ENCODE measurements at places on chromosomes 4 and X.

DNA sequence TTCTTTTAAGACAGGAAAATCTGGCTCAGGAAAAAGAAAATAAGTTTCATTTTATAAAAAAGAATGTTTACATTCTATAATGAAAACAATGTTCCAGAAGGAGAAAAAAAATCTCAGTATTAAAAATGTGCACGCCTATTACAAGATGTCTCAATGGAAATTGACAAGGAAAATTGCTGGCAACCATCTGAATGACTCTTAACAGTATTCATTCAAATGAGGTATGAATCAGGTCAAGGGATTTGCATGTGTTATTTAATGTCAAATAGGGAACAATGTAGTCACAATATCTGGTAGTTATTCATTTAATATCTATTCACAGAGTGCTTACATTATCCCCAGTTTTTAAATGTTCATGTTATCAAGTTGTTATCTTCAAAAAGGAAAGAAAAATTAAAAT lies 208.4 kb upstream of the TRAM1L1 start:
- no peak for DNase-seq

DNA sequence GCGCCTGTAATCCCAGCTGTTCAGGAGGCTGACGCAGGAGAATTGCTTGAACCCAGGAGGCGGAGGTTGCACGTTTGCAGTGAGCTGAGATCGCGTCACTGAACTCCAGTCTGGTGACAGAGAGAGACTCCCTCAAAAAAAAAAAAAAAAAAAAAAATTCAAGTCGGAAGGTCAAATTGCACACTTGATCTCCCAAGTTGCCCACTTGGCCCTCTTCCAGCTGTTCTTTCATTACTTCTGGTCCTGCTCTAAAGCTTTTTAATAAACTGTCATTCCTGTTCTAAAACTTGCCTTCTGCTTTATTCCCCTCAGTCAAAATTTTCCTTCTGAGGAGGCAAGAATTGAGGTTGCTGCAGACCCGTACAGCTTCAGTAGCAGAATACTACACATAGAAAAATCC lies 2358.0 kb downstream of the ARAP2 start:
- DNase-seq, result peak; percentile 9

DNA sequence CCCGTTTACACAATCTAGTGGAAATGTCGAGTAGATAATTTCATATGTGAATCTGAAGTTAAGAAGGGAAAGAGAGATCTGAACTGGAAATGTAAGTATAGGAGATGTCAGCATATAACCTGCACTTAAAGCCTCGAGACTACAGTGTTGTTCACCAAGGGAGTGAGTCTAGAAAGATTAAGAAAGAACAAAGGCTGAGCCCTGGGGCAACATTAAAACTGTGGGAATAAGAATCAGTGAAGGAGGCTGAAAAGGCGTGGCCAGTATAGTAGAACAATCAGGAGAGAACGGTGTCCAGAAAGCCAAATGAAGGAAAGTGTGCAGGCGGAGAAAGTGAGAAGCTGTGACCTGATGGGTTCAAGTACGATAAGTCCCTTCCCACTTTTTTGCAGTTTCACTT lies 118.8 kb upstream of the TENM3 start:
- no peak for DNase-seq

GRCh38 chrX:104018126-104018525 lies 4.6 kb upstream of the H2BW1 start:
- no peak for DNase-seq

DNA sequence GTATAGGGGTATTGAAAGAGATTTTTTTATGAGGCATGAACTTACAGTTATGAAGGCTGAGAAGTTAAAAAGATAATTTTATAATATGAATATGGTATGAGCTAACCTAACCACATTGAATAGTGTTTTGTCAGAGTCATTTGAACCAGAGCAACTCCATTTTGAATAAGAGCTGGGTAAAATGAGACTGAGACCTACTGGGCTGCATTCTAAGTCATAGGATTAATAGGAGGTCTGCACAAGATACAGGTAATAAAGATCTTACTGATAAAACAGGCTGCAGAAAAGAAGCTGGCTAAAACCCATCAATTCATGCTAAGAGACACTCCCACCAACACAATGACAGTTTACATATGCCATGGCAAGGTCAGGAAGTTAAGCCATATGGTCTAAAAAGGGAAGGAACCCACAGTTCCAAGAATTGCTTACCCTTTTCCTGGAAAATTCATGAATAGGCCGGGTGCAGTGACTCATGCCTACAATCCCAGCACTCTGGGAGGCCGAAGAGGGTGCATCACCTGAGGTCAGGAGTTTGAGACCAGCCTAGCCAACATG lies 209.2 kb downstream of the TECRL start:
- DNase-seq, result no peak

DNA sequence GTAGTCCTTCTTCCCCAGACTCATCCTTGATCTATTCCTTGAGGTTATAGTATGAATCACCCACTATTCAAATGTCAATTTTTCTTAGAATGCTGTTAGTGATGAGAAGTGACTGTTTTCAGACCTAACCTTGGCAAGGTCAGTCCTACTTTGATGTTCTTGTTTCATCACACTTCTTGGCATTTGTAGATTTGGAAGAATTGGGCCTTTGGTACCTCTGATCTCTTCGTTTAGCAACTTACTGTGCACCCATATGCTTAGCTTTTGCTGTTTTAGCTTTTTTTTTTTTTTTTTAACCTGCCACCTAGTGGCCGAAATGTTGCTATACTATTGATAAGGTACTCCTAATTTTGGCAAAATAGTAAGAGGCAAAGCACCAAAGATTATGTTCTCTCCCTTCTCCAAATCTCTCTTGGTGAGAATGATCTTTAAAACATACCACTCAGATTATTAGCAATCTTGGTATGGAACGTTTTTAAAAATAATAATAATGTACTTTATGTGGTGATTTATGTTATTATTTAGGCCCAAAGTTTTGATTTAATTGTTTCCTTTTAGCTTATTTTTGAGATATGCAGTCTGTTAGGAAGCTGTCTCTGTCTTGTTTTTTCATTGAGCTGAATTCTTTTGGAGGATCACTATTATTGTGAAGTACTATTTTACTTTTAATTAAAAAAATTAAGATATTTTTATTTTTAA lies 16.6 kb downstream of the DCK start:
- peak; percentile 41 for DNase-seq

- DNase-seq, result no peak
Observed at GRCh38 chr4:129823105-129823504, 727.2 kb downstream of the C4orf33 start.

GRCh38 chrX:70421618-70422017 lies 1.5 kb upstream of the GDPD2 start:
- DNase-seq, result no peak

DNA sequence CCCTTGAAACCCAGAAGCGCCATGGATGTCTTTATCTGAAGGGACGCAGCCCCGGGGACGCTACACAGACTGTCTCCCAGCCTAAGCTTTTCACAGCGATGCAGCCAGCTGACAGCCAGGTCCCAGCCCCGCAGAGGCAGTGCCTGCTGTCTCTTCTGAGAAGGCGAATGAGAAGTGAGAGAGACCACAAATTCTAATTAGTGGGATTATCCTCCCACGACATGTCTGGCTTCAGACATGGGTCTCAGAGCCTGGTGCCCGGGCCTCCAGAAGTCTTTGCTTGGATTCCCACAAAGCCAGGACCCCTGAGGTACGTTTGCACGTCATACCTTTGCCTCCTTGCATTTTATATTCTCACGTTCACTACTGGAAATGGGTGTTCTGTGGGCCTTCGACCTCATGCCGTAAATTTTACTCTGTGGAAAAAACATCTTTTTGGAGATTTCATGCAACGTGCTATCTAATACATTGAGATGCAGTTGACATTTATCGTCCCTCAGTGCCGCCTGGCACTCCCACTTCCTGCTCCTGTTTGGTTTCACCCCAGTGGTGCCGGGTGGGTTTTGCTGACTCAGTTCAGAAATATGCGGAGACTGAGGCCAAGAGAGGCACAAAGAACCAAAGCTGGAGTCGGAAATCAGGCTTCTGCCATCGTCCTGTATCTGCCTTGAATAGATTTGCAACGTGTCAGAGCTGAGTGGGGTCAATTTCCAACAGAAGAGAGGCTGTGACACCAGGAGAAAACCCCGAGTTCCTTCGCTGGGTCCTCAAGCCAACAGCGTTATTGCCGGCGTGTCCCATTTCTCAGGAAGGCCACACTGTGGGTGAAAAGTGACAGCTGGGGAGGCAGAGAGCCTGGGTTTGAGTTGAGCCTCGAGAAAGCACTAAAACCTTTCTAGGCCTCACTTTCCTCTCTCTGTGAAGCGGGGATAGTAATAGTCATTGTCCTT lies 114.4 kb downstream of the STK32B start:
- DNase-seq, result no peak

DNA sequence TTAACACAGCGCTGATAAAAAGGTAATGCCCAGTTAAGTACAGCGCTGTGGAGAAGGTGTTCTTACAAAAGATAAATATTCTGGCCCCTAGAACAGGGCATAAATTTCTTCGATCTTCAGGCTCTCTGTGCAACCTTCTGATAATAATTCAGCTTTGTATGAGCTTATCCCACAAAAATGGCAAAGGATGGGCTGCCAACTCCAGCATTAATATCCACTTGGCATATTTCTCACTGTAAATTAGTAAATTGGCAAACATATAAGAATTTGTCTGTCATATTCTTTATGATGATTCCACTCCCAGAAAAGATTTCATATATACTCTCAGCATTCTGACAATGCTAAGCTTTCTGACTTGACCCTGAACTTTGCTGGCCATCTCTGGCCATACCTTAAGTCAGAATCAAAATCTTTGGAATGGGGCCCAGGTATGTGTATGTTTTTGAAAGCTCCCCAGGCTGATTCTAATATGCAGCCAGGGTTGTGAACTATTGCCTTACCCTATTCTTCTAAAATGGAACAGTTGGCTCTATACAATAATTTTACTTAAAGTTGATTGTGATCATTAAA lies 134.8 kb downstream of the FRYL start:
- no peak for DNase-seq

DNA sequence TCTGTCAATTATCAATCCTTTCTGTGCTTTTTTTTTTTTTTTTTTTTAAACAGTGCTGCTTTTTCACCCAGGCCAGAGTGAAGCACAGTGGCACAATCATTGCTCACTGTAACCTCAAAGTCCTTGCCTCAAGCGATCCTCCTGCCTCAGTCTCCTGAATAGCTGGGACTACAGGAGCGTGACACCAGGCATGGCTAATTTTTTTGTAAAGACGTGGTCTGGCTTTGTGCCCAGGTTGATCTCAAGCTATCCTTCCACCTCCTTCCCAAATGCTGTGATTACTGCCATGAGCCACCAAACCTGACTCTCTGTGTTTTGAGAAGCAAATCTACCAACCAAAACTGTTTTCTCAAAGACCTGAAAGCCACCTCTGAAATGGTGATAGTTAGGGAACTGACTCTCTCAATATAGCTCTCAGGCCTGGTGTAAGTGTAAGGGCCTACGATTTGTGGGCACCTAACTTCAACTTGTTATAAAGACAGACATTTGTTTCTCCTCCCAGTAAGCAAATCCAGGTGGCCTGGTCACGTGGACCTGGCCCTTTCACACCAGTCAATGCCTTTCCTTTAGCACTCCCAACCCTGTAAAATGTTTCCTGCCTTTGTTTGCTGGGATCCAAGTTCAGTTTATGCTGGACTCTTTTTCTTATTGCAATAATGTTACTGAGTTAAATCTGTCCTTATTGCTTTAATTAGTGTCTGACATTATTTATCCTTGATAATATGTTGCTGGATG lies 2015.9 kb downstream of the PCDH7 start:
- DNase-seq, result no peak

DNA sequence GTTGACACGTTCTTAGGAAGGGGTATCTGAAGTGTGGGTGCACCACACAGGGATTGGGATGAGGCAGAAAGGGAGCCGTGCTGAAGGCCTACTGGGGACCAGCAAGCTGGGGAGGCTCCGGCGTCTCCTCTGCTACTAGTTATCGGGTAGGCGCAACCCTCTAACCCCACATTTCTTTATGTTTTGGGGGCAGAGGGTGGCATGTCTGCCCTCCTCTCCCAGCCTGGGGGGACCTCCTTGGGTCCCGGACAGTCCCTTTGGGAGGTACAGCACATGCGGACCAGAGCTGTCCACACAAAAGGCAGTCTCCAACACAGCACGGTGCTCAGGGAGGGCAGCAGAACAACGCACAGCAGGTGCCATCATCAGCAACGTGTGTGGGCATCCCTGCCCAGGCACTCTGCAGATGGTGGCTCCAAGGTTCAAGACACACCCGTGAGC lies 33.2 kb downstream of the WDR1 start:
- DNase-seq, result no peak

DNA sequence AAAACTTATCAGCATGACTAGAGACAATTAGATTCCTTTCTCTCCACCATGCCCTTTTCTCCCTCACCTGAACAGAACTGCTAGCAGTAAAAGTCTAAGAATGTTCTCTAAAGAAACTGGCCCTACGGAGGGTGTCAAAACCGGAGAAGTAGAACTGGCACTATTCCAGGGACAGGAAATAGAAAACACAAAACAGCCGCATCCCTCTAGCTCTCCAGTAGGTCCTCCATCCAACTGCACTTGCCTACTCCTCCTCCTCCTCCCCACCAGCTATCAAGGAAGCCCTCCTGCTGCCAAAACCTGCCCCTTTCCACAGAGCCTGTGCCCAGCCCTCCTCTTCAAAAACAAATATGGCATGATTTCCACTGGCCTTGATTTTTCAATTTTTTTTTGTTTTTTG lies 28.4 kb downstream of the FUNDC1 start:
- no peak for DNase-seq

DNA sequence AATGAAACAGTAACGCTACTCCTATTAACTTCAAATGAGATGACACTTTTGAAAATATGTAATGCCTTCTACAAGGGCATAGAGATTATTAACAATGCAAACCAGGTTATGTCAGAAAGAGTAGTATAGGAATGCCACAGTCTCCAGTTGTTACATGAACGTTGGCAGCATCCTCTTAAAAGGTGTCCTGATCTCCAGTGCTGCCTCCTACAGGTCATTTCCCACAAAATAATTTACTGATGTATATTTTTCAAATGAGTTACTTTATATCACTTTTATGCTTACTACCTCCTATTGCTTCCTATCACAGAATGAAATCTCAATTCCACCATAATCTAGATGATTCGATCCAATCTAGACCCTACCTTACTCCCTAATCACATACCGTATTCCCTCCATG lies 195.2 kb upstream of the EPHA5 start:
- no peak for DNase-seq

GRCh38 chrX:458631-459061 lies 71.9 kb upstream of the PPP2R3B start:
- DNase-seq, result no peak

GRCh38 chrX:10471418-10471817 lies 149.0 kb downstream of the MID1 start:
- DNase-seq, result no peak

GRCh38 chrX:95435198-95435597 lies 1249.4 kb upstream of the DIAPH2 start:
- no peak for DNase-seq

DNA sequence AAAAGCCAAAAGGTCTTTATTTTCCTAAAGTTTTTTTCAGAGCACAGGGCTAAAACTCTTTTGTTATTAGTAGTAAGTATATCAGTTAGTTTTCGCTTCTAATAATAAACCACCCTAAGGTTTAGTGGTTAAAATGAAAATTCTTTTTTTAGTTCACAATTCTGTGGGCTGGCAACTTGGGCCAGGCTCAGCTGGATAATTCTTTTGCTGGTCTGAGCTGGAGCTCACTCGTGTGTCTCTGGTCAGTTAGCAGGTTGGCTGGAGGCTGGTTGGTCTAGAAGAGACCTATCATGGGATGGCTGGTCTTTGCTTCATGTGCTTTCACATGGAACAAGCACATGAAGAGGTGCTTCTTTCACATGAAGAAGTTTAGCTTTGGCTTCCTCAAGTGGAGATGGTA lies 227.1 kb upstream of the LCORL start:
- no peak for DNase-seq

GRCh38 chr4:85446141-85446861 lies 28.6 kb upstream of the ARHGAP24 start:
- no peak for DNase-seq
